Esophagus squamous epithelium (tissue), 5 donors: ENCODE measurements at places on chromosomes 2 and 18.

DNA sequence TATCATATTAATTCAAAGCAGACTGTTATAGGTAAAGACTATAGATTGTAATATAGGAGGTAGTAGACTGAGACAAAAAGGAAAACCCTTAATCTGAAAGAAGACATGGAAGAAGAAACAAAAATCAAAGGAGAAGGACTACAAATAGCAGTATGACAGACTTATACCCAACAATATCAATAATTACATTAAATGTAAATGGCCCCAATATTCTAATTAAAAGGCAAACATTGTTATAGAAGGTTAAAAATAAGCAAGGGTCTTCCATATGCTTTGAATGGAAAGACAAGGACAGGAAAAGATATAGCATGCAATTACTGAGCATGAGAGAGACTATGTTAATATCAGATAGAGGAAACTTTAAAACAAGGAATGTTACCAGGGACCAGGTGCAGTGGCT lies 109.5 kb upstream of the BCL2L11 start:
- no peak for DNase-seq

DNA sequence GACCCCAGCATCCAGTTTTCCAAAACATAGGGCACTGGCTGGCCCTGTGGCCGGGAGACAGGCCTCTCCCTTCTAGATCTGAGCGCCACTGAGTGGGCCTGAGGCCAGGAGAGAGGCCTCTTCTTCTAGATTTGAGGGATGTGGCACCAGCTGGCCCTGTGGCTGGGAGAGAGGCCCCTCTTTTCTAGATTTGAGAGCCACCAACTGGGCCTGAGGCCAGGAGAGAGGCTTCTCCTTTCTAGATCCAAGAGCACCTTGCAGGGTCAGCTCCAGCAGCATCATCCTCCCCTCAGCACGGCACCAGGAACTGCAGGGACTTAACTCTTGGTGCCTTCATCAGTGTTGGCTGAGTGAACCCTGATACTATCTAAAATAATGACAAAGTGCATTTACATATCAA lies 114.3 kb upstream of the ALKAL2 start:
- no peak for DNase-seq

DNA sequence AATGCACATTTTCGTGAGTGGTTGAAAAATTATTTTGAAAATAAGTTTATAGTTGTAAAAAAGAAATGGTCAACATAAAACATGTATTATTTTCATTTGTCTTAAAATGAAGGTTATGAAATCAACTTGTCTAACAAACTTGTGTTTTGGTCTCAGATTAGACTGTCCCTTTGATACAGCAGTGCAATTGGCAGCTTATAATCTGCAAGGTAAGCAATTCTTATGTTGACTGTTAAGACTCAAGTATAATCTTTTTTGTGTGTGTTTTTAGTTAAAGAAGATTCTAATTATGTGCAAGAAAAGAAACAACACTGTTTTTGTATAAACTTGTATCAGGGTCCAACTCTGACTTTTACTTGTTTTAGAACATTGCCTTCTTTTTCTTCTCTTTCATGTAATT lies 62.7 kb downstream of the EPB41L5 start:
- DNase-seq = no peak

GRCh38 chr2:127011231-127011661 lies 95.7 kb downstream of the BIN1 start:
- no peak for DNase-seq

GRCh38 chr2:43006834-43007543 lies 214.6 kb upstream of the HAAO start:
- no peak for DNase-seq

- no peak for DNase-seq
These were observed 10.3 kb downstream of the ARL5A start for GRCh38 chr2:151817929-151818328.
